NCI-H1436 (cell line): ENCODE measurements at places on chromosomes 11 and 22.

DNA sequence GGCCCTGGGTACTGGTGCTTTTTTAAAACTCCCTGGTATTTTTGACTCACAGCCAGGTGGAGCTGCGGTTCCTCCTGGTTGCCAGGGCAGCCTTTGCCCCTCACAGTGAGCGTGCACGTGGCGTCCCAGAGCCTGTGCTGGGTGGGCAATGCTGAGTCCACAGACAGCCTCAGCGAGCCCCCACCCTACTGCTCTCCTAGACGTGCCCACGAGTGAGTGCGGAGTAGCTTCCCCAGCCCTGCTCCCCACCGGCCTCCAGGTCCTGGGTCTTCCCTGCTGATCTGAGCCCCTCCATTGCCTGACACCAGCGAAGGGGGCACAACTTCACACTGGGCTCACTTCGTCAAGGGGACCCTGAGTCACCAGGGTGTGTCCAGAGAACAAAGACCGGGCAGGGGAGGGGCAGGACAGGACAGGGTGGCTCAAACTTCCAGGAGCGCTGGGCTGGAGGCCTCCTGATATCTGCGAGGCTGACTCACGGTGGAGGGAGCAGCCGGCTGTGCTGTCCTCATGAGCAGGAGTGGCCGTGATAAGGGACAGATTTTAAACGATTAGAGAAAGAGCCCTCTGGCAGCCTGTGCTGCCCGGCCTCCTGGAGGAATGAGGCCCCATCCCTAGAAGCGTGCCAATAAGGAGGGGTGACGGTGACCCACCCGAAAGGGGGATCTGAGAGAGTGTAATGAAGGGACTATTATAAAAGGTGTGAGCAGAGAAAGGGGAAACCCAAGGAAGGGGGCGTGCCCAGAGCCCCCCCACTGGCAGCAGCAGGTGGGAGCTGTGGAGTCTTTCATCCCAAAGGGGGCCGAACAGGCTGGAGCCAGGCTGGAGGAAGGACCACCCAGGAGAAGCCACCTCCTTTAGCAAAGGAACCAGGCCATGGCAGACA lies 129.3 kb upstream of the FGF3 start:
- DNase-seq = no peak

DNA sequence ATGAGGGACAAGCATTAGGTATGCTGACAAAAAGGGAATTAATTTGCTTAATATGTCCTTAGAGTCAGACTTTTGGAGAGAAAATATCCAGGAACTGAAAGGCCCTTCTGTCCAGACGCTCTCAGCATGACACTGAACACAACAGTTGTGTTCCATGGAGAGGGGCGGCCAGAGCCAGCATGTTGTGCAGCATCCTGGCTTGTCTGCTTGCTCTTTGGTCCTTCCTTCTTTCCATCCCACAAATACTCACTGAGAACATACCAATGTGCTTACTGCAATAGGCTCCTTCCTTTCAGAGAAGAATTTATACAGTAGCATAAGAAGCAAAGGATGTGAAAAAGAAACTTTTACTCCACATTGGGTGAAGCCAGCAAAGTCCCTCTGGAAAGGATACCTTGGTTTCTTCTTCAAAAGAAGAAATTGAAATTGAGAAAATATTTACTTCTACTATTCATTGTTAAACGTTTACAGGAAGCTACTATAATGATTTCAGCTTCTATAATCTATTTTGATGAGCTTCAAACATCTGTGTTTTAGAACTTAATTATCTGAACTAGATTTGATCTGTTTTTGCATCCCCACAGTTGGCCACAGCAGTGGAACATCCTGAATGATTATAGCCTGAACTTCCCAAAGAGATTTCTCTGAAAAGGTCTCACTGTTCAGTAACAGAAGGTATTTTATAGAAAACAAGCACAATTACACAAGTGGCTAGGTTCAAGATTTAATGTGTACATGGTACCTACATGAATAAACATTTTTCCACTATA lies 304.1 kb upstream of the PITPNB start:
- no peak for DNase-seq

DNA sequence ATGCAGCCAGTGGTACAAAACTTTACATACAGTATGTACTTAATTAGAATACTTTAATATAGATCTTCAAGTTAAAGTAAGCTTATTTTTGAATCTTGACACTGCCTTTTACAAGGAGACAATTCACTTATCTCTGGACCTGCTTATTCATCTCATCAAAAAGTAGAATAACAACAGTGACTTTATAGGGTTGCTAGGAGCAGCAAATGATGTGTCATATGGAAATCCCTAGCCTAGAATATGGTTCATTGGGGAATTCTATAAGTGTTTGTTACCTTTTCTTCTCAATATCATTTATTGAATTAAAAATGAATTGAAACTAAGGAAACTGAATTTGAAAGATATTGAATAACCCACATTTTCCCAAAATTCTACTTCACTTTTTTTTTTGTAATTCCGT lies 45.0 kb upstream of the FIBIN start:
- no peak for DNase-seq

- no peak for DNase-seq
Observed at GRCh38 chr22:48755059-48755949, 1072.4 kb downstream of the BRD1 start.

DNA sequence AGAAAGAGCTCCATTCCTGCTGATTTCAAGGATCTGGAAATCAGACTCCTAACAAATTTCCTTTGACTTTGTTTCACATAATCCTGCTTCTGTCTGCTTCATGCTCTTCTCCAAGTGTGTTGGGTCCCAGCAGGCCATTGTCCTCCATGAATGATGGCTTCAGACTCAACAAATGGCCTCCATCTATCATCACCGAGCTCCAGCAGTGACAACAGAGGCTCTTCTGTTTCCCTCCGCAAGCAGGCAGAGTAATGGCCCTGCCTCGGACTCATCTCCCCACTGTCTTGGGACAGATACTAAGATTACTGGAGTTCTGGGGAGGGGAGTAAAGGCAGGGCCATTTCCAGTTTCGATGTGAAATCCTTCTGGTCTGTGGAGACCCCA lies 127.3 kb downstream of the TENM4 start:
- DNase-seq = no peak

DNA sequence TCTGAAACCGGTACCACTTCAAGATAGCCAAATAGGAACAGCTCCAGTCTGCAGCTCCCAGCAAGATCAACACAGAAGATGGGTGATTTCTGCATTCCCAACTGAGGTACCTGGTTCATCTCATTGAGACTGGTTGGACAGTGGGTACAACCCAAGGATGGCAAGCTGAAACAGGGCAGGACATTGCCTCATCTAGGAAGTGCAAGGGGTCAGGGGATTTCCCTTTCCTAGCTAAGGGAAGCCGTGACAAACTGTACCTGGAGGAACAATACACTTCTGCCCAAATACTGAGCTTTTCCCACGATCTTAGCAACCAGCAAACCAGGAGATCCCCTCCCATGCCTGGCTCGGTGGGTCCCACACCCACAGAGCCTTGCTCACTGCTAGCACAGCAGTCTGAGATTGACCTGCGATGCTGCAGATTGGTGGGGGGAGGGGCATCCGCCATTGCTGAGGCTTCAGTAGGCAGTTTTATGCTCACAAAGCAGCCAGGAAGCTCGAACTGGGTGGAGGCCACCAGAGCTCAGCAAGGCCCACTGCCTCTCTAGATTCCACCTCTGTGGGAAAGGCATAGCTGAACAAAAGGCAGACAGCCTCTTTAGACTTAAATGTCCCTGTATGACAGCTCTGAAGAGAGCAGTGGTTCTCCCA lies 59.9 kb upstream of the C11orf58 start:
- no peak for DNase-seq

GRCh38 chr22:32846780-32847491 lies 45.4 kb downstream of the TIMP3 start:
- no peak for DNase-seq

DNA sequence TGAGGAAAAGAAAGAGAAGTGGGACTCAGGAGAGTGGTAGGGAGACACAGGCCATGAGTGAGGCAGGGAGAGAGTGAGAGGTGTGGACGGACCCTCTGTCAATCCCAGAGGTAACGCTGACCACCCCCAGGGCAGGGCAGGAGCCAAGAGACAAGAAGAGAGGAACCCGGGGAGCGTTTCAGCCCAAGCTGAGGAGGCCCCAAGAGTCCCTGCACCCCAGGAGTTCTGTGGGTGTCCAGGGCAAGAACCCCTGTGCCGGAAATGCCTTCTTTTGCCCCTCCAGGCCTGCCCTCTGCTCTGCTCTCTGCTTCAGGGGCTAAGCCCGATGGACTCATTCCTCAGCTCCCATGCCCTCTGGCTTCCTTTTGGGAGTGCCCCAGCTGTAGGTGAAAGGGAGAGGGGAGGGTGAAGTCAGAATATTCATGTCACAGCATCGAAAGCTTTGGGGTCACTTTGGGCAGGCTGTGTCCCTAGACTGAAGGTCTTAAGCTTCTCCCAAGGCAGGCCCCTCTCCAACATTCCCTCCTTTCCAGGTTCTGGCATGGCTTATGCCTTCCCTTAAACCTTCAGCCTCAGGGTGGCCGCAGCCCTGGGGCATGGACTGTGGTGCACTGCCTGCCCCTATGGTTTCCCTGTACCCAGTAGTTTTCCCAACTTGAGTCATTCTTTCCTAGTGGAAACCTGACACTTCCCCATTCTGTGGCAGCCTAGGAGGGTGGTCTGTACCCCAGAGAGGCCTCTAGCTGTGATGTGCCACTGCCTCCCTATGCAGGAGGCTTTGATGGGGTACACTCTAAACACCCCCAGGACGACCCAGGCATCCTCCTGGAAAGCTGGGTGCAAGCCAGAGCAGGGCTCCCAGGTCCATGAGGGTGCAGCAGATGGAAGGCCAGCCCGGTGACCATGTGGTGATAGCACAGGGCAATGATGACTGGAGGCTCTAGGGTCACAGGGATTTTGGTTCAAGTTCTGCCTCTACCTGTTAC lies 27.1 kb downstream of the MYEOV start:
- no peak for DNase-seq

DNA sequence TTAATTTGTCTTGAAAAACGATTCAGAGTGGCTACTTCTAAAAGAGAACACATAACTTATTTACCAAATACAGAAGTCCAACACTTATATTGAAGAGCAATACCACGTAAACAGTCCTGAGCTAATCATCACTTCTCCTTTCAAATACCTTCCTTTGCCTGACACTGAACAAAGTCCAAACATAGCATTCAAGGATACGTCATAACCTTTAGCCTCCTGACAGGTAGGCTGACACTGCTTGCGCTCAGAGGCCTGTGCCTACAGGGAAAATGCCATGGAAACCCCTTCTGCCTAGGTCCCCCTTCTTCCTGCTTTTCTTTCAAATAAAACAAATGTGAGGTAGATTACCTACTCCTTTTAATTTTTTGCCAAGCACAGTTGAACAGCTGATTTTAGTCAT lies 510.0 kb downstream of the INSC start:
- DNase-seq = no peak
